ENCODE measurements at places on chromosomes 16 and 17.

DNA sequence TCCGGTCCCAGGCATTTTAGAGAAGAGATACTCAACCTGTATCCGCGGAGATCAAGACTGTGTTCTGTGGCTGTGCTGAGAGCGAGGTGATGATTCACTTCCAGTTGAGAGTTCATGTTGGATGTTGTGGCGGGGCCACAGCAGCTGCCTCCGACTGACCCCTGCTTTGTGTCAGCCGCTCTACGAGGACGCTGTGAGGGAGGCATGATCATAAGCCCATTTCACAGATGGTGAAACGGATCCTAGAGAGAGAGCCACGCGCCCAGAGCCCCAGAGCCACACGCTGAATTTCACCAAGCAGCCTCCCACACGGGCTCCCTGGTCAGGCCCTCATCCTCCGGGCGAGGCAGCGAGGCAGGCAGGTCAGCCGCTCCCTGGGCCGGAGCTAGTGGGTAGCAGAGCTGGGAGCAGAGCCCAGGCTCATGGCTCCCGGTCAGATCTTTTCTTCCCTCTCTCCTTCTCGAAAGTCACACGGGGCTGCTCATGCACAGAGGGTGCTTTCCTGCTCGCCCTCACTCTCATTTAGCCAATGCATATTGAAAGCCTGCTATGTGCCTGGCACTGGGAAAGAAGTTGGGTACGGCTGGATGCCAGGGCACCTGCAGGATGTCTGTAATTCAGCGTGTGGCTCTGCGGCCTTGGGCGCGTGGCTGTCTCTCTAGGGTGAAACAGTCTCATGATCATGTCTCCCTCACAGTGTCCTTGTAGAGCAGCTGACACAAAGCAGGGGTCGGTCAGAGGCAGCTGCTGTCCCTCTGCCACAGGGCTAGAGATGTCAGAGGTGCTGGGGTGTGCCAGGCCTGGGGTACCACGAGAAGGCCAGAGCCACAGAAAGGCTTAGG is 155.6 kb upstream of the CHMP6 start:
- no peak for DNase-seq

DNA sequence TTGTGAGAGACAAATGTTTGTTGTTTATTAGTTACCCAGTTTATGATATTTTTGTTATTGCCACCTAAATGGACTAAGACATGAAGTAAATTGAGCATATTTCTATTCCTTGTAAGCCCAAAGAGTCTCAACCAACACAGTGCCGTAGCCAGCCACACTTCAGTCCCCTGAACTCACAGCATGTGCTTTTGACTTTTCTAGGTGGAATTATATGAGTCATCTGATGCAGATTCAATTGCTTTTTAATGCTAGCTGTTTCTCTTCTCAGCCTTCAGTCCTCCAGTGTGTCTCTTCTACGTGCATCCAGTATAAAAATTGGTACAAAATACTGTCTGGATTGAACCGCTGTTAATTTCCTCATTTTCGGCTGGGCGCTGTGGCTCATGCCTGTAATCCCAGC is 39.0 kb downstream of the IQCK start:
- DNase-seq: no peak

DNA sequence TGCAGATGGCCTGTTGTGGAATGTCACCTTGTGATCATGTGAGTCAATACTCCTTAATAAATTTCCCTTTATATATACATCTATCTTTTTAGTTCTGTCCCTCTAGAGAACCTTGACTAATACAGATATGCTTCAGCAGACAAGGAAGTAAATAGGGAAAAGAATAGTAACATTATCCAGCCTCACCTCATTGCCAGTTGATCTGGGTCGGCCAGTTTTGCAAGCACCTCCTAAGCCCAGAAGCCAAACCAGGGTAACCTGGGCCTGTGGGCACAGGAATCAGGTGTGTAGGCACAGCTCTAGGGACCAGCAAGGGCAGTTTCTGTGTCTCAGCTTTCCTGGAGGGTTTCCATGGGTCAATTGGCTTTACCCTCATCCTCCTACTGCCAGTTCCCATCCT is 11.9 kb upstream of the CCL17 start:
- no peak for DNase-seq

DNA sequence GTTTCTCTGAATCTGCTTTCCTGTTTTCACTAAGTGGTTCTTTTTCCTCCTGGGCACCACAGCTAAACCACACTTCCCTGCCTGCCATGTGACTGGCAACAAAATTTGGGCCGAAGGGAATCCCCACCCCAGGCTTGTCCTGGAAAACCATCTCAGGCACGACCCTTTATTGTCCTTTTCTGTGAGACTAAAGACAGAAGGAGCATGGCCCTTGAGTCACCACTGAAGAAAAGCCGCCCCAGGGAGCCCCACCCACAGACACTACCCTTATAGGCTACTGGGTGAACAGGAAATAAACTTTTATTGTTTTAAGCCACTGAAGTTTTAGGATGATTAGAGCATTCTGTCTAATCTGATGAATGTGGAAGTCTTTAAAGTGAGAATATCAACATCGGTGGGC is 88.6 kb upstream of the BRD7 start:
- DNase-seq: no peak

- peak; percentile 58 for DNase-seq
Measured at GRCh38 chr17:74825952-74826719, 33.5 kb downstream of the GRIN2C start.

GRCh38 chr17:29838961-29839360 is 91.1 kb downstream of the SSH2 start:
- DNase-seq: peak; percentile 6

- no peak for DNase-seq
Measured at GRCh38 chr17:60914078-60914477, 236.4 kb downstream of the BCAS3 start.

DNA sequence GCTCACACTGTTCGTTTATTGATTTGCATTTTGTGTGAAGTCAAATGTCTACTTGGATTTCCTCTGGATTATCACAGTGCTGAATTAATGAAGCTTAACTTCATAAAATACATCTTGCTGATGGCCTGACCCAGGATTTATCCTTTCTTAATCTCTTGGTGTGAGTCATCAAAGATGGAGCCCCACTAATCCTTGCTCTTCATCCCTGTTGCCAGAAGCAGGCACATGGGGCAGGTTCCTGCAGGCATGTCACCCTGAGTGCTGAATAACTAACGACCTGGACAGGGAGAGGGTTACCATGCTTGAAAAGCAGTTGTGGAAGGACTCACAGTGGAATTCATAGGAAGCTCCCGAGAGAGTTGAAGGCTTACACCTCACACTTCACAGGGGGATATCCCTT is 56.0 kb upstream of the FA2H start:
- no peak for DNase-seq

DNA sequence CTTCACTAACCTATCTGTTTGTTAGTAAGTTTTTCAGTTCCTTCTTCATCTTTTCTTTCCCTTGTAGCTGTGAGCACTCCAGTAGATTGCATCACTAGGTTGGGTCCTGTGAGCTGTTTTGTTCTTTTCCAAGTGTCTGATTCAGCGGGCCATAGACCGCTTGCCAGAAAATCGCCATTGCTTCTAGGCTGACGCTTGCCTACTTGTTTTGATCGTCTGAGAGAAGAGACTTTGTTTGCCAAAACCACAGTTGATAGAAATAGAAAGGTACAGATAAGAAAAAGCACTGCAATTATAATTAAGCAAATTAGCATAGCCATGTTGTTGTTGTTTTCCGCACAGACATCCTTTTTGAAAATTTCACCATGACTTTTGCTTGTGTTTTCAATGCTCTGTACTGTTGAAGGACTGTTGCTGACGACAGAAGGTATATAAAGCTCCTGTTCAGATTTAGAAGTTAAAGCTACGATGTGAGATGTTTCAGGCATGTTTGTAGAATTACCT is 3.1 kb downstream of the EVI2A start:
- no peak for DNase-seq

DNA sequence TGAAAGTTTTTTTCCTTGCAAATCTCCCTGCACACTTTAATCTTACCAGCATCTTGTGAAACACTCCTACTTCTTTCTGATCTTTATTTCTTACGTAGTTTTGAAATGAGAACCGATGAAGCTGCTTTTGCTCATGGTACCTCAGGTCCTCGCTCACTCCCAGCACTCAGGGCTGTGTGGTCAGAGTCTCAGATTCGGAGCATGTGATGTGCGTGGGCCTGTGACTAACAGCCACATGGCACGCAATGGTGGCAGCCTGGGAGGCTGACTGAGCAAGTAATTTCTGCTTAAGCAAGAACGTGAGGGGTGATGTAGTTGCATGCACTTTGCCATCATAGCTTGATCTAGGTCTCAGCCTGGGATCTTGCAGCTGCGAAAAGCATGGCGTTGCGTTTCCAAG is 624.3 kb downstream of the MAF start:
- DNase-seq: no peak

DNA sequence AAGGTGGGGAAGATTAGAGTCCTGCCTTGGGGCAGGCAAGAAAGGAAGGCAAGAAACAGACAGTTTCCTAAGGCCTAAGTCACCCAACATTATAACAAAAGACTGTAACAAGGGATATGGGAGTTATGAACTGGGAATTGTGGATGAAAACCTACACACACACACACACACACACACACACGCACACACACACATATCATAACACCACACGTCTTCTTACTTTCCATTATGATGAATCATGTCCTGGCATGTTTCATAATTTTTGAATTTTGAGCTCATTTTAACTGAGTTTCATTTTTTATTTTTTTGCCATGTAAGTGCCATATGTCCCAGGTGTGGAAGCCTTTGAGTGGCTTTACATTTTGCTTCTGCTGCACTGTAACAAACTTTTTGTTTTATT is 29.9 kb downstream of the HS3ST2 start:
- no peak for DNase-seq

DNA sequence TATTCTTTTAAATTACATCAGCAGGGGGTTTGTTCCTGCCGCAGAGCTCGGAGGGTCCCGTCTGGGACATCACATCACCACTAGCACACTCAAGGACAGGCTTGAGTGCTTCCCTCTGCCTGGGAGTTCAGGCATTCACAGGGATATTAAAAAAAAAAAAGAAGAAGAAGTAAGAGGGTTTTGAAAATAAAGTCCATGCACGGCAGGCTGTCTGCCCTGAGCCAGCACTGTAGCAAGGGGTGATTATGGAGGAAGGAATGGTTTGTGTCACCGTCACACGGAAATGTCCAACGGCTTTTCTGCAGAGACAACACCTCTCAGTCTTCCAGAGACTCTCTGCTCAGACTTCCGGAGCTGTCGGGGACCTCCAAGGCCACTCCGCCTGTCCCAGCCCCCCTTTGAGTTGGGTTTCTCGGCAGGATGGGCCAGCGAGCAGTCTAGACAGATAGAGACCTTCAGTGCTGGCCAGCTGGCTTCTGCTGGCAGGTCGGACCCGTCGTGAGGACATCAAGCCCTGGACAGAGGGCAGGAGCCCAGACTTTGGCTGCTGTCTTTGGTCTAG is 33.6 kb downstream of the MEOX1 start:
- DNase-seq: no peak

DNA sequence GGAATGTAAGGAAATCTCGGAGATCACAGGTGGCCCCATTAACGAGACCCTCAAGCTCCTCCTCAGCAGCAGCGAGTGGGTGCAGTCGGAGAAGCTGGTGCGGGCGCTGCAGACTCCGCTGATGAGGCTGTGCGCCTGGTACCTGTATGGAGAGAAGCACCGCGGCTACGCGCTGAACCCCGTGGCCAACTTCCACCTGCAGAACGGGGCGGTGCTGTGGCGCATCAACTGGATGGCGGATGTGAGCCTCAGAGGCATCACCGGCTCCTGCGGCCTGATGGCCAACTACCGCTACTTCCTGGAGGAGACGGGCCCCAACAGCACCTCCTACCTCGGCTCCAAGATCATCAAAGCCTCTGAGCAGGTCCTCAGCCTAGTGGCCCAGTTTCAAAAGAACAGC is 16.2 kb downstream of the MLYCD start:
- no peak for DNase-seq

DNA sequence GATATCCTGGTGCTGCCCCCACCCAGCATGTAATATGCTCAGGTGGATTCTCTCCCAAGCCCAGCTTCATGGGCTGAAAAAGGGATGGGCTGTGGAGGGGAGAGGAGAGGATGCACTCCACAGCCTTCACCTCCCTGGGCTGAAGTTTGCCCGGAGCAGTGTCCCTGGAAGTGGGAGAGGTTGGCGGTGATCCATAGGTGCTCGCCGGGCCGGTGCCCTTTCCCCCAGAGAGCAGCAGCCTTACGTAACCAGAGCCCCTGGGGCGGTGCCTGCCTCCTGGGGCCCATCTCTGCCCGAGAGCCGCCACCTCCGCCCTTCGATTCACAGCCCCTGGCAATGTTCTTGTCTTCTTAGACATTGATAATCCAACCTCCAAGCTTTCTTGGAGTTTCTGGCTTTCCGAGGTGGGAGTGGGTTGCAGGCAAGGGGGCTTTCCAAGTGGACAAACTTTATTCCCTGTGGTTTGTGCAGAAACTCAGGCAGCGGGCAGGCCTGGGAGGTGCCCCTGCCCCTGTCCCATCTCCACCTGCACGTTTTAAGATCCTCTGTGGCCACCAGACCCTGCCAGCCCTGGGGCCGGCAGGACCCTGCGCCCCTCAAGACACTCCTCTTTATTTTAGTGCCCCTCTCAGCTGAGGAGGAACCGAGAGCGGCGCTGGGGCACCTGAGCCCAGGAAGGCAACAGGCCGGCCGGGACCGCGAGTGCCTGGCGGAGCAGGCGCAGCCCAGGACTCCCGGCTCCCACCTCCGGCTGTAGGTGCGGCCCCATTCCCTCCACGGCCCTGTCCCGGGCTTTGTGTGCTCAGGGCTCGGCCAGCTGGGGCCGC is 3.1 kb upstream of the WDR90 start:
- DNase-seq: no peak

DNA sequence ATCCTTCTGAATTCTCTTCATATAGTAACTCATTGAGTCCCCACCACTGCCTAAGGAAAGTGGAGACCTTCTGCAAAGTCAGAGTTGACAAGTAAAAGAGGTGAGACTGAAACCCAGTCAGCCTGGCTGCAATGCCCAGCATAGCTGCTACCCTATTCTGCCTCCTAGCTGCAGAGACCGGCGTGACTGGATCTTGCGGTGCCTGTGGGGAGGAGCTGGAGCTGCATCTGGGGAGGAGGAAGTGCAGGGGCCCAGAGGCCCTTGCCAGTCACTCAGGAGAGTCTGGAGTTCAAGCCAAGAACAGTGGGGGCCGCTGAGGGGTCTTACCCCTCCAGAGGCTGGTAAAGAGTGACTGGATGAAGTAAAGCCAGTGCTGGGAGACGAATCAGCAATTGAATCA is 35.0 kb upstream of the ZNF423 start:
- DNase-seq: no peak

- DNase-seq: no peak
Measured at GRCh38 chr17:12041312-12041711, 20.6 kb downstream of the MAP2K4 start.

- DNase-seq: no peak
Measured at GRCh38 chr16:19119564-19119963, 5.8 kb downstream of the ITPRIPL2 start.

- no peak for DNase-seq
Measured at GRCh38 chr17:47145351-47145750, 43.7 kb downstream of the CDC27 start.

DNA sequence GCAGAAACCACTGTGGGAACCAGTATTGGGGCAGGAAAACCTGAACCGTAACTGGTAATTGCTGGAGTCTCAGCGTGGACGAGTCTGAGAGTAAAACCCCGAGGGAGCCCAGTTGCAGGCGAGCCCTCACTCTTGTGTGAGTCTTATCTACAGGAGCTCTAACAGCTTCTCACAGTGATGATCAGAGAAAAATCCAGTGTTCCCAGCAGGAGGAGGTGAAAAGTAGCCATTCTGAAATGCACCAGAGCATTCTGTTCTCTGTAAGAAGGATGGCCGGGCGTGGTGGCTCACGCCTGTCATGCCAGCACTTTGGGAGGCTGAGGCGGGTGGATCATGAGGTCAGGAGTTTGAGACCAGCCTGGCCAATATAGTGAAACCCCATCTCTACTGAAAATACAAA is 161.2 kb downstream of the COPRS start:
- DNase-seq: no peak

GRCh38 chr16:55577887-55578286 is 11.4 kb downstream of the CAPNS2 start:
- DNase-seq: no peak
